ENCODE measurements at places on chromosomes 2 and 18.

DNA sequence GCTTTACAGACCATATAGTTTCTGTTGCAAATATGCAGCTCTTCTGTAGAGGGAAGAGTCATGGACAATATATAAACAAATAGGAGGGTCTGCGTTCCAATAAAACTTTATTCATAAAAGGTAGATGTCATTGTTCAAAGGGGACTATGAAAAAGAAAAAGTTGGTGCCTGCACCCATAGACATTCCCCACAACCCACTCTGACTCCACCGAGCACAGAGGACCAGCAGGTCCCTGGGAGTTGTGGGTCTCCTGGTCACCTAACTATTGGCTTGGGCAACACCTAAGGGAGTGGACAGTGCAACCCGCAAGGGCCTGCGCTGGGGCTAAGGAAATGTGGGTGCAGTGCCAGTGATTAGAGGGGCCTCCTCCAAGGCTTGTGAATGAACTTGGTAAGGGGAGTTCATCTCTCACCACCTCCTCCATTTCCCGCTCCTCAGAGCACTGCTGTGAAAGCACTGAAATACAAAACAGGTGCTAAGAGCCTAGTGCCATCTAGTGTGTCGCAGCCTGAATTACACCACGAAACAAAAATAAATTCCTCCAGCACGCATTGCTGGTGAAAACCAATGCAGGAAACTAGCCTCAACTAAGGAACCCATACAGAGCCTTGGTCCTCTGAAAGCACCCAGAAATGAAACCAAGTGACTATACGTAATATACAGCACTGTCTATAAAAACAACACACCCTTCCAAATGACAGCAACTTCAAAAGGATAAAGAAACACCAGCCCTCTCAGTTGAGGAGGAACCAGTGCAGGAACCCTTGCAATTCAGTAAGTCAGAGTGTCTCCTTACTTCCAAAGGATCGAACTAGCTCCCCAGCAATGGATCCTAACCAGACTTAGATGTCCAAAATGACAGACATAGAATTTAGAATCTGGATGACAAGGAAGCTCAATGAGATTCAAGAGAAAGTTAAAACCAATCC, 166.6 kb downstream of the RNF144A start:
- peak; percentile 62 for DNase-seq

- DNase-seq = no peak
These were observed 55.4 kb downstream of the EML4 start for GRCh38 chr2:42224422-42225067.

DNA sequence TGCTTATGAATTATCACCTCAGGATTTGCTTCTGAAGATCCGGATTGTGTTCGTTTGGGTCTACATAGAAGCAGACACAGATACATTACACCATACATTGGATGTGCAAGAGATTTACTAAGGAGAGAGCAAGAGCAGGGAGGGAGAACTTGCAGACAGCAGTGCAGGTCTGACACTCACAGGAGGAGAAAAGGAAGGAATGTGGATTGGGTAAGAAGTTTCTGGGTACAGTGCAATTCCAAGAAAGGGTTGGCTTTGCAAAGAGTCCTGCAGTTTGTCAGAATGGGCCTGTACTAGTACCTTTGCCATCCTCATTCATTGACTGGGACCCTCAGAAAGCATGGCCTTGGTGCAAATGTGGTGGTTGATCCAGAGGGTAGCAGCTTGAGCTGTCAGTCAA, 4.8 kb upstream of the THOC1 start:
- no peak for DNase-seq

- DNase-seq = no peak
These were observed 76.2 kb downstream of the STK39 start for GRCh38 chr2:168171059-168171762.

GRCh38 chr2:176725873-176726645, 456.8 kb downstream of the MTX2 start:
- DNase-seq = no peak

GRCh38 chr2:48572816-48573215, 42.9 kb downstream of the STON1 start:
- no peak for DNase-seq

DNA sequence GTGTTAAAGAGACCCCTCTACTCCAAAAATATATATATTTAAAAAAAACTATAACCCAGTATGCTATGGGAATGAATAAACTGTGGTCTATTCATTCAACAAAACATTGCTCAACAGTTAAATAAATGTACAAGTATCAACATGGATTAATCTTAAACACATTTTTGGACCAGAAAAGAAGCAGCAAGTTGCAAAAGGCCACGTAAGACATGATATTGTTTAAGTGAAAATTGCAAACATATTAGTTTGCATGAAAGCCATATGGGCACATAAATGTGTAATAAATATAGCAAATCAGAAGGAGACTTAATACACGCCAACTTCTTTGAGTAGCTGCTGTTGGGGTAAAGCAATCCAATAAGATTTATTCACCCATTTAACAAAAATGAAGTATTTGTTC, 321.5 kb downstream of the FBXO15 start:
- DNase-seq = no peak

- no peak for DNase-seq
These were observed 65.1 kb downstream of the MAP4K4 start for GRCh38 chr2:101762451-101763171.

GRCh38 chr2:176106581-176107539, at the start of gene HOXD11:
HOXD11 (plus strand) TSS chr2:176107280; CDS start chr2:176107356, 76 bp downstream.
- DNase-seq = no peak

- no peak for DNase-seq
These were observed 111.6 kb upstream of the DNMT3A start for GRCh38 chr2:25453199-25453905.

DNA sequence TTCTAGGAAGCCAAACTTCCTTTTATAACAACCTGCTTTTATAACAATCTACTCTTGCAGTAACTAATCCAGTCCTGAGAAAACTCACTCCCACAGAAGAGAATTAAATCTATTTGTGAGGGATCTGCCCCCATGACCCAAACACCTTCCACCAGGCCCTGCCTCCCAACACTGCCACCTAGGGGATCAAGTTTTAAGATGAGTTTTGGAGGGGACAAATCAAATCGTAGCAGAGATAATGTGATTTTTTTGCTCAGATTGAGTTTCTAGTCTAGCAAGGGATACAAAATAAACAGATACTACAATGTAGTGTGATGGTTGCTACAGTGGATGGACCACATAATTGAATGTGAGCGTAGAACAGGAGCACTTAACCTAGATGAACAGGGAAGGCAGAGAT, 52.2 kb downstream of the NCOA1 start:
- no peak for DNase-seq

GRCh38 chr2:120885321-120885720, 149.7 kb downstream of the GLI2 start:
- DNase-seq = no peak
